ENCODE measurements at places on chromosomes 4 and X.

DNA sequence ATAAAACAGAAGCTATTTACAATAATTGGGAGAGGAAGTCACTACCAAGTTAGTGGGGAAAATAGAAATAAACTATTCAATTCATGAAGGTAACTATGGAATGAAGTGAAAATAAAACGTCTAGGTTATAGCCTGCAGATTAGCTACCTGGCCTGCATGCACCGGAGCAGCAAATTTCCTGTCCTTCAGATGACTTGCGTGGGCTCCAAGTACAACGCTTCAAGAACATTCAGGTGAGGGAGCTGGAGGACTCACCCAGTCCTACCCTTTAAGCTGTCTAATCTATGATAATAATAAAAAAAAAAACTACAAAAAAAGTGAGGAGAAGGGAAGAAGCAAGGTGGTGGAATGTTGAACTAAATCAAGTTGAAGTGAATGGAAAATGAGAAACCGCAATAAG, 13.2 kb downstream of the C4orf54 start:
- no peak for DNase-seq

DNA sequence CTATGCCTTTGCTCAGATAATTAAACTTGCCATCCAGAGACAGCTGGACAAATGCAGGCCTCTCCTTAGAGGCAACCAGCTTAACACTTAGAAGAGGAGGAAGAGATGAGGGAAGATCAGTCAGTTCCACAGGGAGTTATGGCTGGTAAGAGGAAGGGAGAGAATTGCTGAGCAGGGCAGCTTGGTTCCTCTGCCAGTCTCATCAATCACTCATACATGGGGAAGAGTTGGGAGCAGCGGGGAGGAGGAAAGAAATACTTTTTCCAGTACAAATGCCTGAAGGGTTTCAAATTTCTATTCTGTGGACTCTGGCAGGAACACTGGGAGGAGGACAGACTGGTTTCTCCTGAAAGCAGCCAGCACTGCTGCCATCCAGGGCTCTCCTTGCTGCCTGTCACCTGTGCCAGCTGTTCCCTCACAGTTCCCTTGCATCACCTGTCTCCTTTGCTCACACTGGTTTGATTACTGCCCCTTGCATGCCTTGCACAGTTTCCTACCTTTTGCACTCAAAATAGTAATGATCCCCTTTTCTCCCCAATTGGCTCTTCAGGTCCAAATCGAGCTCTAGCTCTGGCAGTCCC, 59.5 kb downstream of the PGRMC2 start:
- no peak for DNase-seq

DNA sequence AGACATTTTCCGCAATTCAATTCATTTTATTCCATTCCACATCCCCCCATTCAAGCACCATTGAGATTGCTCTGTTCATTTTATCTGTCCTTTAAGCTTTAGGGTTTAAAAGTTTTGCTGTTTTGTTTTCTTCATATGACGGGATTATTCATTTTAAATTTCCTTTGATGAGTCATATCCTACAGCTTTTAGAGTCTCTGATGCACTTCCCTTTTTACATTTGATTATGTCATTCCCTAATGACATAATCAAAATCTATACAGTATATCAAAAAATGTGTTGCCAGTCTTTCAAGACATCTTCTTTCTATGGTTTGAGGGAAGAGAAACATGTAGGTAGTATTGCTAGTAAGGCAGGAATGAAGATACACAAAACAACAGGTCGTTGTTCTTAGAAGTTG, 456.3 kb downstream of the PDGFC start:
- no peak for DNase-seq

GRCh38 chrX:74383611-74384010, 37.7 kb upstream of the SLC16A2 start:
- DNase-seq, result no peak

GRCh38 chr4:159292137-159292896, 189.4 kb downstream of the RAPGEF2 start:
- no peak for DNase-seq

- no peak for DNase-seq
Observed at GRCh38 chrX:31323658-31324057, 251.8 kb upstream of the FTHL17 start.

DNA sequence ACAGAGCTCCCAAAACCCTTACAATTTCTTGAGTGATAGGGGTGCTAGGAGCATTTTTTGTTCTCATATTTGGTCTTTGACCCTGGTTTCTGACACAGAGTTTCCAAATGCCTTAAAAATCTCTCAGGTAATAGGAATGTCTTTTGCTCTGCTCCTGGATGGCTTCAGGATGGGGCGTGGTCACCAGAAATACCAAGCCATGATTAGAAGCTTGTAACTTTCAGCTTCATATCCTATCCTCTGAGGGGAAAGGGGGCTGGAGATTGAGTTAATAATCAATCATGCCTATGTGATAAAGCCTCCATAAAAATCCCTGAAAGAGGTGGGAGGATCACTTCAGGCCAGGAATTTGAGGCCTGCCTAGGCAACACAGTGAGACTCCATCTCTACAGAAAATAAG, 34.6 kb upstream of the IL9R start:
- DNase-seq, result no peak

DNA sequence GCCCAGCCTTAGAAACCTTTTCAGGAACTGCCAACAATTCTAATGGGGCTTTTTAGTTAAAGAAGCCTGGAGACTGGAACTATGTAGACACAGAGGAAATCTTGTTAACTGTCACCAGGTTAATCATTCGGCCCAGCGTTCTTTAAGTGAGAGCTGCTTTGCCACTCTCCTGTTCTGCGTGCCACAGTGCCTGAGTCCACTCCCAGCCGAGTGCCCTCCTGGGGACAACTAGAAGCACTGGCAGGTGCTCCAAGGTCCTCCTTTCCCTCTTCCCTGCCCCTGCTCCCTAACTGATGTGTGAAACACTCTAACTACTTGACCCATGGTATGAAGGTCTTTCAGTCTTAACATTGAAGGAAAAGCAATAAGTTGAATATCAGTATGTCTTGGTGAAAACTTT, 151.2 kb upstream of the TLL1 start:
- DNase-seq, result no peak

DNA sequence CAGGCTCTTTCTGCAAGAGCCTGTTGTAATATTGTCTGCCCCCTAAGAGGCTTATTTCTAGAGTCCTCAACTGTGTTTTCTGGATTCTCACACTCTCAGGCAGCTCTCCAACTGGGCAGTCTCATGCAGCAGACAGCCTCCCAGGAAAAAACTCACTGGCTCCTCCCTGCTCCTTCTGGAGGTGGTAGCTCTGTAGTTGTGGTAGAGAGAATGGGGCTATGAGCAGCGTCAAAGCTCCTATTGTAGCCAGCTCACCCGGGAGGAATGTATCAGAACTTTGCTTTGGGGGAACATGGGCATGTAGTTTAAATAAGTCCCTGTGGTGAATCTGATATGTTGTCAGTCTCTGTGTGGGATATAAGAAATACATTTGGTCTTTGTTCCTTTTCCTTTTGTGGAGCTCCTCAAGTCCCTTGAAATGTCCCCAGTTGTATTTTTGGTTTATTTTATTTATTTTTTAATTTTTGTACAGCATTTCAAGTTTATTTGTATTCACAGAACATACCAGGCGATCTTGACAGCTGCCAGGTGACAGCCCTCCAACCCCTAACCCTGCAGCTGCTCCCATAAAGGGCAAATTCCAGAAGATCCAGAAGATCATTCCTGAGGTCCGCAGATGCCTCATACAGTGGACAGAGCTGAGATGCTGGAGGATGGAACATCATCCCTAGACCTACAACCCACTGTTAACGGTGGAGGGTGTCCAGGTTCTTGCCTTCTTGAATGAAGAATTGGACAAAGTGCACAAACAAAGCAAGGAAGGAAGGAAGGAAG, 45.7 kb downstream of the TRIM61 start:
- DNase-seq, result no peak

DNA sequence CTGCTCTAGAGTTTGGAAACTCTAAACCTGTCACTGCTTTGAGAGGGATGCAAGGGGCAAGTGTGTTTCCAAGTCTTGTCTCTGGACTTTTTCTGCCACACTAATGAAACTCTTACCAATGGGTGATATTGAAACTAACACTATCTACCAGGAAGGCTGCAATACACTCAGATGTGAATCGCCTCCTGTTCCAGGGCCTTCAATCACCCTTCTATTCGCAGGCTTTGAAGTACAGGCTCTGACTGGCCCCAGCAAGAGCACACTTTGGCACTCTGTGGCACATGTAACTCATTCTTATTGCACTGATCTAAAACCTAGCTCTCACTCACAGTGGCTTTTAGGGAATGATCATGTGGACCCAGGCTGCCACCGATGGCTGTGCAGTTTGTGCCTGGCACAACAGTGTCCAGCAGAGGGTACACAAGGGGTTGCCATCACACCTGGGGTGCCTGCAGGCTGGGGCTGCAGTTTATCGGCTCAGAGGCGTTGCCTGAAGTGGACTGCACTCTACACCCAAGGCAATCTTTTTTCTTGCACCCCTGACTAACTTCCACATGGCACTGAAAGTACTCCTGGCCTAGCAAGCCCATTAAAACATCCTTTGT, 210.8 kb downstream of the MGST2 start:
- DNase-seq, result no peak

- DNase-seq, result no peak
Observed at GRCh38 chr4:107619066-107619465, 101.0 kb downstream of the PAPSS1 start.

DNA sequence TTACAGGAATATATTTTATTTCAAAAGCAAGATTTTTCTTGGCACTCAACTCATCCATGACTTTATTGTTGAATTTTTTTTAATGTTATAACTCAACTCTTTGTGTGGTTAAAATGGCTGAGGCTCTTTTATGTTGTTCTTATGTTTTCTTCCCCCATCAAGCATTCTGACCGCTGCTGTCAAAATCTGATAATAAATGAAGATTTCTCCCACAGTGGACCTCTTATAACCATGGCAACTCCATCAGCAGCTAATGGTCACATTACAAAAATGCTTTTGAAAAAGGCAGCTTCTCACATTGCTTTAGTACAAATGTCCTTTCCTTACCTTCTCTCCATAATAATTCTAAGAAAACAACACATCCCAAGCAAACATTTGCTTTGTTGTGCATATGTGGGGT, 96.0 kb upstream of the ATOH1 start:
- DNase-seq, result no peak

DNA sequence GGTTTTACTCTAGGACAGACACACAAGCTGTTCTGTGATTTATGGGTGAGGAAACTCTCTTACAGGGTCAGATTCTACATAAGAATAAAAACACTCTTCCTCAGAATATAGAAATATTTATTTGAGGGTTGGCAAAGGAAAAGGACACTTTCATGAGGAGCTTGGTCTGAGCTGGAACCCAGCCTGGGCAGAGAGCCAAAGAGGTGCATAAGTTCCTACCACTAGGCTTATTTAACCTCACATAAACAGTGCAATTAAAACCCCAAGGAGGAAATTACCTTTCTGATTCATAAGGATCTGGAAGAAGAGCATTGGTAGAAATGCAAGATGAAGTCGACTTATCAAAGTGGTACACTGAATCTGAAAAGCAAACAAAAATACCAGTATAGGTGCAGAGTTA, 32.9 kb downstream of the SETD7 start:
- no peak for DNase-seq

DNA sequence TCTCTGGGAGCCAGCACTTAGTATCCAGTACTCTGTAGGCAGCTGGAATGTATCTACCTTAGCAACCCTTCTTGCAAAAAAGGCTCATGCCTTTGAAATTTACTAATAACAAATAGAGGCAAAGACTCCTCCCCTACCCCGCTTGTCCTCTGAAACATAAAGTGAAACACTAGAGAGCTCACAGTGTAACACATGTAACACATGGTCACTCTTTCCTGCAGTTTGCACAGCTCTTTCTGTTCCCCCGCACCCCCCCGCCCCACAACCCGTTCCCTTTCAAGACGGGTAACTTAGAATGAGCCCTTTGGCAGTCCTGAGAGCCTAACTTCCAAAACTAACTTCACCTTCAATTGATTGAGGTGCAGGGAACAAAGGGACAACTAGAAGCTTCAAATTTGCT, 6.0 kb upstream of the BCORL1 start:
- no peak for DNase-seq

- DNase-seq, result no peak
Observed at GRCh38 chr4:113524505-113525186, 236.9 kb downstream of the CAMK2D start.

DNA sequence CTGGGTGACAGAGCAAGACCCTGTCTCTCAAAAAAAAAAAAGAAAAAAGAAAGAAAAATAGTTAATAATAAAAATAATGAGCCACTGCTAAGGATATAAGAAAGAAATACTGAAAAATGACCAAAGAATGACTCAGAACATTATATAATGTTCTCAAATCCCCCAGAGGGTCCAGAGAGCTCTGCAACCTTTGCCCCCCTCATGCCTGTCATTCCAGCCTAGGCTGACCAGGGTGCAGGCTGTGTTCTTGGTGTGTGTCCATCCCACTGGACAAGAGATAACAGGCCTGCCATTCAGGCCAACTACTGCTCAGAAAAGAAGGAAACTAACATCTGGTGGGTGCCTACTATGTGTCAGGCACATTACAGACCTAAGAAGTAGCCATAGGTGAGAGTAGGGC, 72.7 kb upstream of the EDNRA start:
- no peak for DNase-seq

DNA sequence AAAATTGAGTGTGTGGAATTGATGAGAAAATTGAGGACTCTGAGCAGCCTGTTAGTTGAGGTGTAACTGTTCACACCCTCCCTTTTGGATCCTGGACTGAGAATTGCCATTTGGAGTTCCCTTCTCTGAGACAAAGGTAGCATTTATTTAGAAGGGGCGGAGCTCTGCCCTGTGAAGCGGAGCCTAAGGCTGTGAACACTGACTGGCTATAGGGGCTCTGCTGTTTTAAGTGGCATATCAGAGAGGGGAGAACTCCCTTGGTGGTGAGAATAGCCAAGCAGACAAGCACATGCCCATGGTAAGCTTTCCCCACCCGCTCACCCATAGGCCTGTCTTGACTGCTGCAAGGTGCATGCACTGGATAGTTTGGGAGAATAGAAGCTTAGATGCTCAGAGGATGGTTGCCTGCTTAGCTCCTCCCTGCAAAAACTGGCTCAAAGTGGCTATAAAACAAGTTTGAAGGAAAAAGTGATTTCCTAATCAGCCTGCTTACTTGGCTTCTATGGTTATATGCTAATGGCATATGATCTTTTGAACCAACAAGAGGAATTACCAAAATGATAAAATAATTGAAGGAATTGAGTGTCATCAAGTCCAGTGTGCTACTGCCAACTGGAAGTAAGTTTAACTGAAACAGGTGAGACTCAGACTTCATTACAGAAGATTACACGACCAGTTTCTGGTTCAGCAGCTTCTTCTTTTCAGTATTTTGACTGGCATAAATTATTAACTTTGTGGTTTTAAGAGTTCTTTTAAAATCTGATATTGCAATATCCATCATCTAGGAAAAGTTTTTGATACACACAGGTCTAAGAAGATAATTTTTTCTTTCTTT, 108.4 kb downstream of the AFF1 start:
- DNase-seq, result no peak

- no peak for DNase-seq
Observed at GRCh38 chrX:23656091-23656490, 11.2 kb upstream of the PRDX4 start.

DNA sequence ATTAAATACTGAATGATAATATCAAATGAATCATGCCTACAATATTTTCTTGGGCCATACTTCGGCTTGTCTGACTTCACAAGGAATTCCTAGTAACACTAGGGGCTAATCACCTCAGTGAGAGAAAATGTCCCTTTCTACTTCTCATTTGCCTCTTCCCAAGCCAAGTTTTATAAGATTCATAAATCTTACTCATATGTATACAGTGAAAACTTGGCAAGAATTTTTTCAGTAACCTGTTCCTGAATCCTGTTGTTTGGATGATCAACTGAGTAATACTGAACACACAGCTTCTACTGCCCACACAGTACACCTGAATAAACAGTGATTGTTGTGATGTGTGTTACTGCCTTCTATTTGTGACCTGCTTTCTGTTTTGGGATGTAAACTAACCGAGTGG, 16.5 kb downstream of the TMPRSS11E start:
- no peak for DNase-seq

GRCh38 chr4:168825975-168826374, 184.1 kb downstream of the CBR4 start:
- no peak for DNase-seq
